ENCODE measurements at places on chromosomes 5 and 9. TPM values are rescaled to one million over a fixed set of nuclear protein-coding genes. Genes with fewer than 3 reads are reported as not detected.
A peak's percentile ranks its signal among the peaks of the same experiment; 100 is the strongest.

DNA sequence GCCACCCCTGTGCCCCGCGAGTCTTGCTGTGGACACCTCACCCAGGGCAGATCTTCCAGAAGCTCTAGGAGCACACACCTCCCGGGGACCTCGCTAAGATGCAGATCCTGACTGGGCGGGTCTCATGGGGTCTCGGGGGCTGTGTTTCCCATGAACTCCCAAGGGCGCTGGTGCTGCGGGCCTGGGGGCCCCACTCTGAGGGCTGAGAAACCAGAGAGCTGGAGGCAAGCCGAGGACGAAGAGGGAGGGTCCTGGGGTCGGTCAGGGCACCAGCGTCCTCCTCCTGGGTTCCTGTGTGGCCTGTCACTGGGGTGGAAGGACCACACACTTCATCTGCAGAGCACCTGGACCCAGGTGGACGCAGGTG lies 30.2 kb downstream of the SLC6A3 start:
- H3K27ac ChIP-seq = no peak overlapping the region
- no peaks in the 10 kb centered on the region for H3K36me3 ChIP-seq
- no peaks in the 10 kb centered on the region for H3K4me1 ChIP-seq
- peaks cover 3% of the 10 kb centered on the region for H3K27me3 ChIP-seq
- DNase-seq = no peak
- H3K4me3 ChIP-seq = no peak overlapping the region

DNA sequence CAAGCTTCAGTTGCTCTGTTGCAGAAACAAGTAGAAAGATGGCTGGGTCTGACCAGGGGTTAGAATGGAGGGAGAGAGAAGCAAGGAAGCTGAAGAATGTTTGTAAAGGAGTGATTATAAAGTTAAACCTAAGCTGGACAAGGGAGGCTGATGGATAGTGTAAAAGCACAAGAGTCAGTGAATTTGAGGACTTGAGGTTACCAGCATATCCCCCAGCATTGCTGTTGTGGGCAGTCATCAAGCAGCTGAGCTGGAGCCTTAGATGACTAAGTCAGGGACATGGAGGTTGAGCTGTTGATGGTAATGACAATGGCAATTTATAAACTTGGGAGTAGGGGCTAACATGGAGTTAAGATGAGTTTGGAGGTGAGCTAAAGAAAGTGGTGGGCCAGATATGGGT lies 131.5 kb downstream of the ERCC6L2 start:
- no peak overlapping the region for H3K4me3 ChIP-seq
- H3K27ac ChIP-seq = no peak overlapping the region
- no peaks in the 10 kb centered on the region for H3K27me3 ChIP-seq
- DNase-seq = no peak

DNA sequence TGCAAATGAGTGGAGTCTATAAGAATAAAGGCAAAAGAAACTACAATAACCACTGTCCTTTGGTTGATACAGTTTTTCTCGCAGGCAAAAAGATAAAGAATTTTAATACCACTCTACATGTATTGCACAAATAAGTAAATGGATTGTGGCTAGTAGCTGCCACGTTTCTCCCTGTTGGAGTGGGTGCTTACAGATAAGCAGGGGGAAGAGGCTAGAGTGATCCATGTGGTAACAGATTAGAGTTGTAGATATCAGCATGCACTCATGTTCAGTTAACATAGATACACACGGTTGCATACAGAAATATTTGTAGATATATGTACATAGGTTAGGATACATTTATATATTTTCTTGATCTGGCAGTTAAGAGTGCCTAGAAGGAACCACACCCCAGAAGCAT lies 179.5 kb downstream of the ARHGEF28 start:
- H3K27ac ChIP-seq = no peak overlapping the region
- no peak overlapping the region for H3K4me3 ChIP-seq
- H3K4me1 ChIP-seq = no peaks in the 10 kb centered on the region

GRCh38 chr5:56814361-56814962 lies 887 bp upstream of the MAP3K1 start:
- peaks cover 41% of the 10 kb centered on the region for H3K4me1 ChIP-seq
- no peaks in the 10 kb centered on the region for H3K36me3 ChIP-seq
- peak overlapping the region; percentile 82 for H3K27ac ChIP-seq
- no peak for DNase-seq
- H3K4me3 ChIP-seq = peak overlapping the region; percentile 86

PCDHB11 gene
- not detected for total RNA-seq

LCN9 gene
- not detected for total RNA-seq

DNA sequence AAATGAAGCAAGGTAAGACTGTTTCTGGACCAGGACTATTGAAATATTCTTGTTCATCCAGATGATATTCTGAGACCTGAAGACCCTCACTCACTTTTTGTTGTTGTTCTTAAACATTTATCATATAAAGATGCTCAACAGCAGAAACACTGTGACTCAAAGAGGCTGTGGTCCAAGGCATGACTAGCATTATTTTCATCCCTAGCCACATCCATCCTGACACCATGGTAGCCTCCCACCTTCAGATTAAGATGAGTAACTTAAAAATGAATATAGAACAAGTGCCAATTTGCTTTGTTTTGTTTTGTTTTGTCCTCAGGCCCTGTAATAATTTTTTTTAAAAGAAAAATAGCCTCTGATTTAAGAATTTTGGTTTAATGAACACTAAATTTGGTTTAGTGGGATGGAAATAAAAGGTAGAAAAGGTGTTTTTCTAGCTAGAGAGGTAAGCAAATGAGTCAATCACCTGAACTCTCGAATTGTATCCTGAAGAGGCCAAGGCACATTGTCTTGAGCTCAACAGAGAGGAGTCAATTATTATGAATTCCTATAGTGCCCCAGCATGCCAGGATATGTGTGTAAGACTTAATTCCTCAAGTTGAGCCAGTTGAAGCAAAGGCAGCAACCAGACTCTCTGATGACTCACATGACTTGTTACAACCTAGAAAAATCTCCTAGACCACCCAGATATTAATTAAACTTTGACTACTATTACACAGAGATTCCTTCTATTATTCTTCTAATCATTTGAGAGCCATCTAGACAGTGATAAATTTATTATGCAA lies 380.1 kb upstream of the TUSC1 start:
- no peak overlapping the region for H3K4me3 ChIP-seq
- H3K36me3 ChIP-seq = no peaks in the 10 kb centered on the region
- no peak overlapping the region for H3K27ac ChIP-seq

CCNJL gene
- not detected for total RNA-seq

- H3K4me1 ChIP-seq = no peaks in the 10 kb centered on the region
- H3K36me3 ChIP-seq = no peaks in the 10 kb centered on the region
- H3K27ac ChIP-seq = no peak overlapping the region
- DNase-seq = no peak
Observed at GRCh38 chr5:115116001-115116400, 53.7 kb downstream of the TRIM36 start.

DNA sequence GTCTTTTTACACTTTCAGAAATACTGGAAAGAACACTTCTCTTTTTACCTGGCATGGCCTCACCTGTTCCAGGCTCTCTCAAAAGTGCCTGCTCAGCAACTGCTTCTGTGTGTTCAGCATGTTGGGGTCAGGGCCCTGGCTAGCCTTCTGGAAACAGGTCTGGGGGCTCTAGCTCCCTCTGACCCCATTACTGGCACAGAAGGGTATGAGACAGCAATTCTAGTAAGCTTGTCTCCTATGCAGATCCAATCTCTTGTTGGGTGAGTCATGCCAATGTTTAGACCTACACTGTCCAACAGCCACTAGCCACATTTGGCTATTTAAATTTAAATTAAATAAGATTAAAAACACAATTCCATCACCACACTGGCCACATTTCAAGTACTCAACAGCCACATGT lies 80.8 kb downstream of the MAPKAP1 start:
- DNase-seq = no peak
- H3K27me3 ChIP-seq = peaks cover 1% of the 10 kb centered on the region
- H3K4me3 ChIP-seq = no peak overlapping the region
- H3K4me1 ChIP-seq = peaks cover 15% of the 10 kb centered on the region
- no peak overlapping the region for H3K27ac ChIP-seq

VLDLR gene
- total RNA-seq = 4.9 TPM

GRCh38 chr9:94079236-94079635 lies 5.0 kb upstream of the PTPDC1 start:
- no peaks in the 10 kb centered on the region for H3K4me1 ChIP-seq
- no peak for DNase-seq
- H3K4me3 ChIP-seq = no peak overlapping the region
- H3K36me3 ChIP-seq = peaks cover 1% of the 10 kb centered on the region

DNA sequence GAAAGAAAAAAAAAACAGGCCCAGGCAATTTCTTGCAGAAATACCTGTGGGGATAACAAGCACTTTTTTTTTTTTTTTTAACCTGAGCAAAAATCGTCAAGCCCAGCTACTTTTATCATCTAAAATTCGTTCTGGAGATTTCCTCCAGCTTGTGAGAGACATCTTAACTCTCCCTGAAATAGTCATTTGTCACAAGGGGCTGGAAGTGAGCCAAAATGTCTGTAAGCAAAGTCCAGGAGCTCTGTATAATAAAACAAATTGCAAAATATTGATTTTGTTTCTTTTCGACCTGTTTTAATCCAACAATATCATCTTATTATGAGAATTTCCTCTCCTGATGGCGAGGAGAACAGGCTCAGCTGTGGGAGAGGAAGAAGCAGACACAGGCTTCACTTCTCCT lies 168.4 kb downstream of the TTLL11 start:
- H3K27me3 ChIP-seq = peaks cover 3% of the 10 kb centered on the region
- H3K4me3 ChIP-seq = no peak overlapping the region
- H3K4me1 ChIP-seq = no peaks in the 10 kb centered on the region
- H3K36me3 ChIP-seq = no peaks in the 10 kb centered on the region

PKD2L2 gene
- not detected for total RNA-seq

GRCh38 chr5:128111818-128112448 lies 28.4 kb downstream of the SLC12A2 start:
- H3K4me3 ChIP-seq = no peak overlapping the region
- no peaks in the 10 kb centered on the region for H3K27me3 ChIP-seq
- H3K4me1 ChIP-seq = peaks cover 11% of the 10 kb centered on the region
- H3K27ac ChIP-seq = no peak overlapping the region
- DNase-seq = no peak

DNA sequence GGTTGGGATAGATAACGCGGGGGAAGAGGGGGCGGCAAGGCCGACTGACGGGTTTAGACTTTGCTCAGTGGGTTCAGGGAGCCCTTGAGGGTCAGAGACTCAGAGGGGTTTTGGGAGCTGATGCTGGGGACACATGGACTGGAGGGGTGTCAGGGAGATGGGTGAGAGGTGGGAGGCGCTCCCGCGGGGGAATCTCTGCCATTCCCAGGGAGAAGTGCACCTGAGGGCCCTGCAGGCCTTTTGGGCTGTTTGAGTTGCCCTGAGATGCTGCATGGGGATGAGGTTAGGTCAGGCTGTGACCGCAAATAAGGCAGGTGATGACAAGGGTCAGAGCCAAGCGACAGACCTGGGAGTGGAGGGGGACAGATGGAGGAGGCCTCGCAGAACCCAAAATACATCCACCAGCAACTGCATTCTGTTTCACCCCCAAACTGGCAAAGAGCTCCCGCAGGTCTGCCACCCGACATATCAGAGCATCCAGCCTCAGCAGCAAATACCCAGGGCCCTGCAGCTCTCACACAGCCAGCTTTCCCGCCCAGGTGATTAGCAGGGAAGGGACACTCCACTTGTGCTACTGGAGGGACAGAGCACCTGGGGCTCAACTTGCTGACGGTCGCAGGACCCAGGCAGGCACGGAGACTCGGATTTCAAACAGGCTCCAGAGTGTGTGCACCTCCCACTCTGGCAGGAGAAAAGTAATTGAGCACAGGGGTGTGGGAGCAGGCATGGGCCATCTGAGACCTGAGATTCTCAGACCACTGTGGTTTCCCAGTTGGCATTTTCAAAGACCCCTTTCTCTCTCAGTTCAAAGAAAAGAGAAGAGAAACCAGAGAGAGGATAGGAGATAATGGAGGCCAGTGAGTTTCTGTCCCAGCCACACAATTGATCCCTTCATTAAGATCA lies 26.4 kb downstream of the TMOD1 start:
- H3K4me1 ChIP-seq = peaks cover 11% of the 10 kb centered on the region
- peaks cover 4% of the 10 kb centered on the region for H3K27me3 ChIP-seq
- no peak overlapping the region for H3K4me3 ChIP-seq
- no peak overlapping the region for H3K27ac ChIP-seq
- no peaks in the 10 kb centered on the region for H3K36me3 ChIP-seq

DNA sequence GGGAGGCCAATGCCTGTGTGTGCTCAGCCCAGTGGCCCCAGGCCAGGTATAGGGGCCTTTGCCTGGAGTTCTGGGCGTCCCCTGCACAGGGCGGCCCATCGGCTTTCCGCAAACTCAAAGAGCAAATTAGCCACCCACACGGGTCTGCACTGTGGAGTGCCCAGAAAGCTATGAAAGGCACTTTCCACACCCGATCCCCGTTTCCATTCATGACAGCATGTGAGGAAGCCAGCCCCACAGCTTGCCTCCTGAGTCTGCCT lies 5.2 kb downstream of the DBH start:
- DNase-seq = no peak
- H3K27me3 ChIP-seq = peaks cover 5% of the 10 kb centered on the region
- H3K27ac ChIP-seq = no peak overlapping the region
- H3K36me3 ChIP-seq = no peaks in the 10 kb centered on the region
- H3K4me1 ChIP-seq = no peaks in the 10 kb centered on the region

GRCh38 chr9:2570615-2571479 lies 50.7 kb upstream of the VLDLR start:
- H3K4me3 ChIP-seq = no peak overlapping the region
- DNase-seq = no peak
- H3K27ac ChIP-seq = no peak overlapping the region
- H3K27me3 ChIP-seq = peaks cover 5% of the 10 kb centered on the region
- no peaks in the 10 kb centered on the region for H3K36me3 ChIP-seq

BASP1 gene
- 1.0 TPM for total RNA-seq

WDR38 gene
- not detected for total RNA-seq

SHOC1 gene
- total RNA-seq = not detected

GRCh38 chr5:55509097-55509496 lies 25.7 kb downstream of the PLPP1 start:
- H3K4me3 ChIP-seq = no peak overlapping the region
- DNase-seq = no peak
- H3K27me3 ChIP-seq = no peaks in the 10 kb centered on the region
- H3K4me1 ChIP-seq = peaks cover 12% of the 10 kb centered on the region
- peaks cover 1% of the 10 kb centered on the region for H3K36me3 ChIP-seq

SLC45A2 gene
- total RNA-seq = not detected

DNA sequence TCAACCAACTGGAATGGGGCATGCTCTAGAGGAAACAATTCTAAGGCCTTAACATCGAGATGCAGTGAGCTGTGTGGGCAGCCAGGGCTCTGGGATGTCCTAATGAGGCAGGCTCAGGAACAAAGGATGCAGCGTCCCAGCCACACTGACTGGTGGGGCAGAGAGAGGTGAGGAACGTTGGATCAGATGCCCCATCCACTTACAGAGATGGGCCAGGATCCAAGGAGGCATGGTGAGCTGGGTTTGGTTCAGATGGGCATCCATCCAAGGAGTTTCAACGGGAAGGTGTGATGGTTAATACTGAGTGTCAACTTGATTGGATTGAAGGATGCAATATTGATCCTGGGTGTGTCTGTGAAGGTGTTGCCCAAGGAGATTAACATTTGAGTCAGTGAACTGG lies 15.5 kb upstream of the MARCHF6 start:
- H3K27ac ChIP-seq = no peak overlapping the region
- H3K27me3 ChIP-seq = peaks cover 29% of the 10 kb centered on the region
- no peaks in the 10 kb centered on the region for H3K36me3 ChIP-seq
- peaks cover 5% of the 10 kb centered on the region for H3K4me1 ChIP-seq
- no peak for DNase-seq

All from activated T-helper 1 cell treated with anti-CD3 and anti-CD28 coated beads, Interleukin-12 subunit alpha, Interleukin-12 subunit beta, Interleukin-2, Interleukin-4 antibody, amounts not matched to agents 30 ng/mL and 10 ng/mL and 1 ng/mL, durations not matched to agents 14 hours and 24 hours and 36 hours (primary cell).